ENCODE measurements at places on chromosomes 2 and 18.

DNA sequence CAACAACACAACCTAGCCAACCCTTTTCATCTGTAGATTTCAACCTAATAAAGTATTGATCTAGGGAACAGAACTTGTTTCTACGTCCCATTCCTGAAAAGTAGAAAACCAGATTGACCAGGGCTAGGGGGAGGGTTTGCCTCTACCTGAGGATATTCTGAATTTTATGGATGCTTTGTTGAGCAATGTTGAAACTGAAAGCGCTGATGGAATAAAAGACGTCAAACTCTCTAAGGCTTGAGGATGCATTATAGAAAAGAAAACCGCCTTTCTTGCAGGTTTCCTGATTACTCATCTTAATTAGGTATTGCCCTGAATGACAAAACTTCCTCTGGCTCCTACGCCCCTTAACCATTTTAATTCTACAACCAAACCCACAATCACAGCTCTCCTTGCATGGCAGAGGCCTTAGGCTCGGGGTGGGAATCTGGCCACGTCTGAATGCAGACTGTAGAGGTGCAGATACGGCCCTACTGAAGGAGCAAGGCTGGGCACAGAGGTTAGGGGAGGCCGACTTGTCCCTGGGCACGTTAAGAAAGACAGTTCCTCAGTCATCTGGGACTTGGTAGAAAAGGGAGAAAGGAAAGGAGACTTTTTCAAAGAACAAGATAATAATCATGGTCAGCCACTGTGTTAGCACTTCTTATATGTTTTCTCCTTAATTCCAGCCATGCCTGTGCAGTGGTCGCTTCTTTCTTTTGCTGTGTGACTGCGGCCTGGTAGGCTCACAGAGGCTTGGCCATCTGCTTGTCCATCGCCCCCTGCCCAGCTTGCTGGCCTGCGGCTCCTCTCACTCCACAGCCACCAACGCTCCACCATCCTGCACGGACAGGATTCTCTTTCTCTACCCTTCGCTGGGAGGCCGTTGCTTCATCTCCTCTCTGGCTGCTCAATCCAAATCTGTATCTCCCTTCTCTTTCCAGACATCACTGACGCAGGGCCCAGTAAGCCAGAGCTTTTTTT, 209.5 kb downstream of the VAPA start:
- DNase-seq = no peak

GRCh38 chr2:88265352-88266303, 95.5 kb downstream of the THNSL2 start:
- DNase-seq = no peak

DNA sequence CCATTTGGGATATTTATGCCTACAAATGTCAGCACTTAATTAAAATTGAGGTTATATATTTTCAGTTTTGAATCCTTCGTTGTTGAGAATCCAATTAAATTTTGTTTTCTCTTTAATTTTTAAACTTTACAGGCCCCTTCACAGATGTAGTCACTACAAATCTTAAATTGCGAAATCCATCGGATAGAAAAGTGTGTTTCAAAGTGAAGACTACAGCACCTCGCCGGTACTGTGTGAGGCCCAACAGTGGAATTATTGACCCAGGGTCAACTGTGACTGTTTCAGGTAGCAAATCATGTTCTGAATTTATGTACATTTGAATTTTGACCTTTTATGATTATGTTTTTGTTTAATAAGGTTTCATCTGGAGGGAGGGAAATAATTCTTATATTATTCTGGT, 17.9 kb downstream of the VAPA start:
- no peak for DNase-seq

GRCh38 chr2:48397846-48398245, 132.1 kb upstream of the STON1 start:
- DNase-seq = no peak

GRCh38 chr2:158144914-158145625, 43.4 kb downstream of the UPP2 start:
- no peak for DNase-seq

DNA sequence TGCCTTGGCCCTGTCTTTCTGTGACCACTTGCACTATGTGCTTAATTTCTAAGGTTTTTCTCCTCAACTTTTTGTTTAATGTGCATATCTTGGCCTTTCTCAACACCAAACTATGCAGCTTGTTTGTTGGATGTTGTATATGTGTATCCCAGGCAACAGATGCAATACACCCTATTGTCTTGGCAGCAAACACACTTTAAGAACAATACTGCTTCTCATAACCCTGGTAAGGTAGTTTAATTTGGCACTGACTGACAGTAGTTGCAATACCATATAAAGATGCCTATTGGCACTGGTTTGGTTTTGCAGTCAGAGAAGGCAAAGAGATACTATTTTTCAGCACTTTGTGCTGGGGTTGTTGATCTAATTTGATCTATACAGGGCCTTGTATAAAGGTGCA, 360.7 kb upstream of the CWC22 start:
- no peak for DNase-seq

DNA sequence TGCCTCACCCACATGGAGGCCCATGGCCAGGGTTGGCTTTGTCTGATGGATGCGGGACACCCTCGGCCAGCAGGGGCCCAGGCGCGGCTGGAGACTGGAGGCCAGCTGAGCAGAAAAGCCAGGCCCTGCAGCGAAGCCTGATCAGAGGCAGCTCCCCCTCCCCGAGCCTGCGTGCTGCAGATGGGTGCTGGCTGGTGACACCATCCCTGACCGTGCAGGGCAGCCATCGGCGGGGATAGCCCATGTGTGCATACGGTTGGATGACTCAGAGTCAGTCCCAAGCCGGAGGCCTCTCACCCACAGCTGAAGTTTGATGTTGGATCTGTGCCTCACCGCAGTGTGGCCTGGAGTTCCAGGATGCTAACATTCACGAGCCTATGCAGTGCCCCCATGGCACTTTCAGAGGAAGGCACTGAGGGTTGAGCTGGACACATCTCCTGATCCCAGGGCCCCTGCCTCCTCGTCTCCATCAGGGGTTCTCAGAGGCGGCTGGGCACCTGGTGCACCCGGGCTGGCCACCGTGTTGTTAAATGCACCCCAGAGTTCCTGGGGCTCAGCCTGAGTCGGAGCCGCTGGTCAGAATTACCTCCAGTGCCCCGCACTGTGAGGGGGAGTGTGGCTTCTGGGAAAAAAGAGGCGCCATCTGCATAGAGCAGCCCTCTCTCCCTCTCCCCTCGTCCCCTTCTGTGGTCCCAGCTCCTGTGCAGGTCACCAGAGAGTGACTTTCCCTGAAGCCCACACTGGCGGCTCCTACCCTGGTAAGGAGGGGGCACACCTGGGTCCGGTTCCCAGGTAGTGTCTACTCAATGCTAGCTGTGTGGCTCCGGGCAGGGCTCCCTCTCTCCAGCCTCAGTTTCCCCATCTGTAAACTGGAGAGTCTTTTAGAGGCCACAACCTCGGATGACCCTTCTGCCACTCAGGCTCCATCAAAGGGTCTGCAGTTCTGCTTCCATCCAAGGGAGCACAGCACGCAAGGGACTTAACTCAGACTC, 19.4 kb upstream of the KIF1A start:
- no peak for DNase-seq

- no peak for DNase-seq
Measured at GRCh38 chr2:9975805-9976447, 24.4 kb downstream of the GRHL1 start.

- DNase-seq = no peak
Measured at GRCh38 chr18:50696436-50696835, 123.4 kb downstream of the MRO start.

DNA sequence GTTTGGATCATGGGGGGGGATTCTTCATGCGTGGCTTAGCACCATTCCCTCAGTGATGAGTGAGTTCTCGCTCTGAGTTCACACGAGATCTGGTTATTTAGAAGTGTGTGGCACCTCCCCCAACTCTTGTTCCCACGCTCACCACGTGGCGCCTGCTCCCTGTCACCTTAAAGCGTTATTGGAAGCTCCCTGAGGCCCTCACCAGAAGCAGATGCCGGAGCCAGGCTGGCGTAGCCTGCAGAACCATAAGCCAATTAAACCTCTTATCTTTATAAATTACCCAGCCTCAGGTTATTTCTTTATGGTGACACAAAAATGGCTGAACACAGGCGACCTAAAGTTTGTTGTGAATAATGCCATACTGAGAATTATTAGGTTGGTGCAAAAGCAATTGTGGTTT, 10.5 kb upstream of the MTCL1 start:
- DNase-seq = no peak

All from activated CD8-positive, alpha-beta memory T cell treated with anti-CD3 and anti-CD28 coated beads for 1 hour (primary cell).